ENCODE measurements at places on chromosomes 16 and 17.

DNA sequence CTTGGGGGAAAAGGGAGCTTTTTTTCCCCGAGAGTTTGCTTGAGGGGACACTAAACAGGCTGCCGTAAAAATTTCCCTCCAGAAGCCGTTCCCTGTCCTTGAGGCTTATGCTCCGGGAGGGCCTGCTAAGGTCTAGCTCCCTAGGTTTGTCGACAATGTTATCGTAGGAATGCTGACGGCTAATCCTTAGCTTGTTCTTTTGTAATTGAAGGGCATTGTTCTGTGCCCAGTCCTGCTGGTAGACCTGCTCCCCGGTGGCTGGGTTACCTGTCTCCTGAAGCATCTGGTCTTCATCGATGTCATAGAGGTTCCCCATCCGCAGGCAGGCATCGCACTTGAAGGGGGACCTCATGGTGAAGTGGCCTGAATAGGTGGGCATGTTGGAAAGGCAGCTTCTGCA lies 418.7 kb downstream of the GRIN2A start:
- DNase-seq: no peak

DNA sequence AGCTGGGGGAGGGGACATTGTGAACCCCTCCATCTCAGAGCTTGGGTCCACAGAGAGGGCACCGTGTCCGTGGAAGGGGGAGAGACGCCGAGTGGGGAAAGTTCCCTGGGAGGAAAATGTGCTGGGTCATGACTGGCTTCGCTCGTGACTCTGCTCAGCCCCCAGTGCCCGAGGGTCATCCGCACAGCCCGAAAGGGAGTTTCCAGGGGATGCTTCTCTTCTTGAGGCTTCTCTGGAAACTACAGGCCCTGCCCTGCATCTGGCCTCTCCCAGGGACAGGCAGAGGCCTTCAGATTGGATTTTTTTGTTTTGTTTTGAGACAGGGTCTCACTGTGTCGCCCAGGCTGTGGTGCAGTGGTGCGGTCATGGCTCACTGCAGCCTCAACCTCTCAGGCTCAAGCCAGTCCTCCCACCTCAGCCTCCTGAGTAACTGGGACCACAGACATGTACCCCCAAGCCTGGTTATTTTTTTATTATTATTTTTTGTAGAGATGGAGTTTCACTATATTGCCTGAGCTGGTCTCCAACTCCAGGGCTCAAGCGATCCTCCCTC lies 9.8 kb upstream of the GSE1 start:
- no peak for DNase-seq

DNA sequence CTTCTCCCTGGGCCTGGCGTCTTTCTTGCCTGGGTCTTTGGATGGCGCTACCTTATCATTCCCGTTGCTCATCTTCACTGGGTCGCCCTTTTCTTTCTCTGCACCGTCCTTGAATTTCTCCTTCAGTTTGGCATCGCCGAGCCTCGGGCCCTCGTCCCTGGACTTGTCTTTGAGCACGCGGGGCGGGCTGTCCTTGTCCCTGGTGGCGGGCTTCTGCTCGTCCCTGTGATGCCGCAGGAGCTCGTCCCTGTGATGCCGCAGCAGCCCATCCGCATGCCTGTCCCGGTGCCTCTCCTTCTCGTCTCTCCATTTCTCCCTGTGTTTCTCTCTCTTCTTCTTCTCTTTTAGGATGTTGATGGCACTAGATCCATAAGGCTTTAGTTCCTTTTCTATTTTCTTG lies 64.3 kb downstream of the ZNF778 start:
- DNase-seq: no peak

DNA sequence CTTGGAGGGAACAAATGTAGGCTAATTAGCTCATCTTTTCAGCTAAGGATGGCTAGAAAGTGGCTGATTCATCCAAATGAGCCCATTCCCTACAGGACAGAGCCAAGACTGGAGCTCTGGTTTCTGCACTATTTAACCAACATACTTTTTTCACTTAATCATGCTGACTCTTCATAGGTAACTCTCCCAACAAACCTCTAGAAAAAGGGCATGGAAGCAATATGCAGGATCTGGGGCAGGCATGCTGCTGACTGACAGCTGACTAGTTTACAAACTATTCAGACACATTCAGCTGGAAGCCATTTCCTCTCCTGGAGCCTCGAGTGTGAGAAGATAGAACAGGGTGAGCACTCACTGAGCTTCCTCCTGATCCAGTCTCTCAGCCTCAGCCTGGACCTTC lies 6.2 kb downstream of the BECN1 start:
- no peak for DNase-seq

DNA sequence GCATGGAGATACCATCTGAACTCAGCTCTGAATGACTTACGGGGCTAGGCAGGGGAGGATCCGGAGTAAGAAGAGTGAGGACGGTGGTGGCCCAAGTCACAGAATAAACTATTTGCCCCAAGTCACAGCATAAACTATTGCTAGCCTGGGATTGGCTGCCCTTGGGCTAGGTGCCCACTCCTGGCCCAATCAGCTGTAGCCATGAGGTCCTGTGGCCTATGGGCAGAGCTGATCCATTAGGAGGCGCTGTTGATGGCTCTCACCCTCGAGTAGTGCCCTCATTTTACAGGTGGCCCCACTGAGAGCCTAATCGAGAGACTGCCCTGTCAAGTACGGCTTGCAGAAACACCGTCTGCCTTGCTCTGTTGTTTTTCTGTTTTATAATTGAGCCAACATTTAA lies 62.3 kb upstream of the ZNF423 start:
- DNase-seq: no peak

DNA sequence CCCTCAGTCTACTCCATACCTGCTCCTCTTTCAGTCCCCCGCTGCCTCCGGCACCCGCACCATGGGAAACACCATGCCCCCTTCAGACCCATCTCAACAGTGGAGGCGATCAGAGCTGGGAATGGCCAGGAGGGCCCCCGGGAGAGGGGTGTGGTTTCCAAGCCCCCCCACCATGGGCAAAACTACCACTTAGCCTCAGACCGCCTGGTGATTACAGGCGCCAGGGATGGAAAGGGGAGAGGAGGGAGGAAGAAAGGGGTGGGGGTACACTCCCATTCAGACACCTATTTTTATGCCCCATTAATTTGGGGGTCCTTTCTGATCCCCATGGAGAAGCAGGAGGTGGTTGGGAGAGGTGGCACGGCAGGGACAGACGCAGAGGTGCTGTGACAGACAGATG lies at the start of gene C17orf114:
TSS of gene C17orf114 (minus strand) at position 101 of the 400 bp plus-strand sequence.
- no peak for DNase-seq

GRCh38 chr16:86528061-86528929 lies 18.0 kb downstream of the FOXF1 start:
- no peak for DNase-seq

- DNase-seq: no peak
Observed at GRCh38 chr17:61660746-61661485, 69.9 kb upstream of the NACA2 start.

DNA sequence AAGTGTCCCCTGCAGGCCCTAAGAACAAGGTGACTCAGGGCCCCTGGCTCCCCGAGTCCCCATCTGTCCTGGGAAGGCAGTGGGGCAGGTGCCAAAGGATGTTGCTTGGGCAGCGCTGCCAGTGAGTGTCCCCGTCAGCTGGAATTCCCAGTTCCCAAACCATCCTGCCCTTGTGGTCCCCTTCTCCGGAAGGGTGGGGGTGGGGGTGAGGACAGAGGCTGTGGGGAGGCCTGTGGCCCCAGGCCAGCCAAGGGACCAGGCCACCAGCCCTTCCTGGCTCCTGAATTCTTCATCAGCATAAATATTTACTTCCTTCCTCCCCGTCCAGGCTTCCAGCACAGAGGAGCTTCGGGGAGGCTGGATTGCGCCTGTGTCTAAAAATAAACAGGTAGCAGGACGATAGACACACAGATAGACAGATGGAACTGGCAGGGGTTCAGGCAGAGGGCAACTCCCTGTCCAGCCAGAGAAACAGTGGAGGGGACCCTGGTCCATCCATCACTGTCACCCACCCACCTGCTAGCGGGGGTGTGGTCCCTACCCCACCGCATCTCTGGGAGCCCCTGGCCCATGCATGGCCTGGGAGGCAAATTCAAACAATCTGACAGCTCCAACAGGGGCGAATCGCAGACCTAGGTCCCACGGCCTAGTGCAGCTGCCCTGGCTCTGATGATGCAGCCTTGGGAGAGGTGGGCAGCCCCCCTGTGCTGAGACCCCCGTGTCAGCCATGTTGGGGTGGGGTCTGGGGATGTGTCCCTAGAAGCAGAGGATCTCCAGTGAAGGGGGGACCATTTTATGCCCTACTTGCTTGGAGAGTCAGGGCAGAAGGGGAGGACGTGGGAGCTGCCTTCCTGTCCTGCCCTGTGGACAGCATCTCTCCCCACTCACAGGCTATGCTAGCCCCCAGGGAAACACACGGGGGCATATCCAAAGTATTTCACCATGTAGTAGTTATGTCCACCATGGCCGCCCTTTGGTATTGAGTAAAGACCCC lies 13.2 kb downstream of the GLIS2 start:
- no peak for DNase-seq

DNA sequence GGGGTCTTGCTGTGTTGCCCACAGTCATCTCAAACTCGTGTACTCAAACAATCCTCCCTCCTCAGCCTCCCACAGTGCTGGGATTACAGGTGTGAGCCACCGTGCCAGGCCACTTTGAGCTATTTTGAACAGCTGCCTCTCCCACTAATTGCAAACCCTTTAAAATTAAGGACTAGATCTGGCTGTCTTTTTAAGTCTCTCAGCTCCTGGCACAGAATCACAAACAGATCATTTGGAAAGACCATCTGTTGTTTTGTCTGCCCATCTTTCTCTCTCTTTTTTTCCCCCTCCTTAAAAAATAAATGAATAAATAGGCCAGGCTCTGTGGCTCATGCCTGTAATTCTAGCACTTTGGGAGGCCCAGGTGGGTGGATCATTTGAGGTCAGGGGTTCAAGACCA lies 10.9 kb upstream of the STAT3 start:
- no peak for DNase-seq

DNA sequence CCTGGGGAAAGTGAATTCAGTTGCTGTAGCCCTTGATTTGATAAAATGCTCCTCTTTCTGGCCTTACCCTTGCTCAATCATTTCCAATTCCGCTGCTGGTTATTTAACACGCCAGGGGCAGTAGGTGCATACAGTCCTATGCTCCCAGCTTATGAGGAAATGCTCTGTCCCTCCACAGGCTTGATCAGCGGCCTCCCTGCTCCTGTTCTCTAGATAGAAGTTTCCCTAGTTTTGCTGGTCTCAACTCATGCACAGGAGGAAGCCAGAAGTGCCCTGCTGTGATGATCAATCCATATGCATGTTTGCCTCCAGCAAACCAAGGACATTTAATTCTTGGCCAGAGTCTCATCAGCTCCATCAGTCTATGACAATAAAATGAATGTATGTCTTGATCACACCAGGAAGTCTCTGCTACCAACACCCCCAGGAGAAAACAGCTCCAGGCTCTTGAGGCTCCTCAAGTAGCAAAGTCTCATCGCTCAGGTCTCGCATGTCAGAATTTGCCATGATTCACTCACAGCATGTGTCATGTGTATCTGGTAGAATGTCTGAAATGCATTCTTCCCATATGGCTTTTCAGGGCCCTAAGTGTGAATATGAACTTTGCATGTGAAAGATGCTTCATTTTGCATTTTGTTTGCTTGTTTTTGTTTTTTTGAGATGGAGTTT lies 208.9 kb downstream of the CDH13 start:
- DNase-seq: peak; percentile 5

Measured in adipocyte (in vitro differentiated cells).